Hippocampal formation (tissue), 2 donors: ENCODE measurements at places on chromosomes 3 and 15.

GRCh38 chr3:46090161-46090591 lies 62.9 kb upstream of the XCR1 start:
- DNase-seq = no peak

DNA sequence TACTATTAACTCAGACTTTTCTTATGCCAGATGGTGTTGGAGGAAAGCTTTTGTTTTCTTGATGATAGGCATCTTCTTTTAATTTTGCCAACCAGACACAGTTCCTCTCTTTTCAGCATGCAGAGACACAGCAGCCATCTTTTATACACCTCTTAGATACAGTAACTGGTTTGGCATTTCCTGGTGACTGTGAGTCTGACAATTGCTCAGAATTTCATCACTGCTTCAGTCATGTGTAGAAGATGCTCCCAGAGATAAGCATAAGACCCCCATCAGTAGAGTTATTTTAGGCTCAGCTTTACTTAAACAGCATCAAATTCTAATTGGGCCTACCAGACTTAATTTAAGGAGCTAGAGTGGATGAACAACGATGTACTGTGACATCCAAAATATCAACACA lies 779.0 kb downstream of the SQOR start:
- no peak for DNase-seq

GRCh38 chr3:187970106-187970505 lies 183.9 kb upstream of the LPP start:
- no peak for DNase-seq

GRCh38 chr3:107880702-107881101 lies 210.1 kb downstream of the CD47 start:
- DNase-seq = no peak

DNA sequence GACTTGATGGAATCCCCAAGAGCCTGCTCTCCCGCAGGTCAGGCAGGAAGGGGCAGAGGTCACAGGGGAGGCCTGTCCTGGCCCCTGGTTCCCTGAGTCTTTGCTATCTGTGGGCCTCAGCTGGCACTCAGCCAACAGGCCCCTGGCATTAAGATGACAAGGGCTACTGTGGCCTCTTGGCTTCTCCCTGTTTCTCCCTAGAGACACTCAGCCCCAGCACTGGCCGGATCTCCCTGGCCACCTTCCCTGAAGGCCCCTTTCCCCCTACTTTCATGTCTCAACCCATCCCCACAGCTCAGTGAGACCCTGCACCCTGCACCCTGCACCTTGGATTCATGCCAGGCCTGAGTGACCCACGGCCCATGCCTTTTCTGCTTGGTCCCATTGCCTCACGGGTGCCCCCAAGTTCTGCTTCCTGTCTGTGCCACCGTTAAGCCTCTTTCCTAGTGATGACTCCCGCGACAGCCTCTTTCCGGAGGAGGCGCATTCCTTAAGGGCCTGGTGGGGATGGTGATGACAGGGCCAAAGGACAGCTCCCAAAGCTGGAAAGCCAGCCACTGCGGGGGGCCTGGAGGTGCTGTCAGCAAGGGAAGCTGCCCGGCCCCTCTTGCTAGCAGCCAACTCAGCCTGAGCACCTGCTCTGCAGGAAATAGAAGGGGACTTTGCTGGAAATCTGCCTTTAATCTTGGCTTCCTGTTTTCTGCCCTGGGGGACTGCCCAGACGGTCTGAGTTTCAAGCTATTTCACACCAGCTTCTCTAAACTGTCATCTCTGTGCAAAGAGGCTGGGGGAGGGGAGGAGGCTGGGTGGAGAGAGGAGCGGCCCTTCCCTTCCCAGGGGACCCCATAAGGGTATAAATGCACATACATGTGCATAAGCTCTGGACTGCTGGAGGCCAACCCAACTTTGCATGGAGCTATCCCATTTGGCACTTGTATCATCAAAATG lies 4.8 kb upstream of the CSK start:
- DNase-seq = peak; percentile 35

DNA sequence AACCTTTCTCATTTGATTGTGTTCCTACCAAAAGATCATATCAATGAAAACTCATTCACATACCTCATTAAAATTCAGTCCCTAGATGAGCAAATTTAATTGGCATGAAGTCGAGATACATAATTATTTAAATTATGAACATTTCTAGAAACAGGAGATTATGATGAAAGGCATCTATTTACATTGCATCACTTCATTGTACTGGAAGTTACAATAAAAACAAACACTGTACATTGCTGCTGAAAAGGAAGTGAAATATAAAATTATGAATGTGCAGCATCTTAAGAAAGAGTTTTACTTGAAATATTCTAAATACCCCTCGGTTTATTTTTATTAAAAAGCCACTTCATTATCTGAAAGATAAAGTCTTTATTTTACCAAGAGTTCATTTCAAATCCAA lies 163.4 kb upstream of the ZNF385D start:
- DNase-seq = no peak

DNA sequence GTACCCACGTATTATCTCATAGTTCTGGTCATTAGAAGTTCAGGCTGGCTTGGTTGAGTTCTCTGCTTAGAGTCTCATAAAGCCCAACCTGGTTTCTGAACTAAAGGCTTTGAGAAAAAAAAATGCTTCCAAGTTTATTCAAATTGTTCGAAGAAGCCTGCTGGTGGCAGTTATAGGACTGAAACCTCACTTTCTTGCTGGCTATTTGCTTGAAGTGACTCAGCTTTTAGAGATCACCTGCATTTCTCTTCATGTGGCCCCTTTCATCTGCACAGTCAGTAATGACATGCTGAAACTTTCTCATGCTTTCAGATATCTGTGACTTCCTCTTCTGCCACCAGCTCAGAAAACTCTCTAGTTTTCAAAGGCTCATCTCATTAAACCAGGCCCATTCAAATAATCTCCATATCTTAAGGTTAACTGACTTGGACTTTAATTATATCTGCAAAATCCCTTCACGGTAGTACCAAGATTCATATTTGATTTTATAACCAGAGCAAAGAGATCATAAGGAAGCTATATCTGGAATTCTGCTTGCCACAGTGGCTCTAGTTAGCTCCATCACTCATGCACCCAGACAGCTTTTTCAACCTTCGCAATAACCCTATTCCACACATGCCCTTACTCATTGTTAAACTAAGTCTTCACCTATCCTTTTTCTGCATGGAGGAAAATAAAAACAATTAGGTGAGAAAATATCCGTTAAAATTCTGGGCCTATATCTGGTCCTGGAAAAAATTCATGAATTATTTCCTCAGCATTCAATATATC lies 433.8 kb upstream of the CBLB start:
- DNase-seq = no peak

DNA sequence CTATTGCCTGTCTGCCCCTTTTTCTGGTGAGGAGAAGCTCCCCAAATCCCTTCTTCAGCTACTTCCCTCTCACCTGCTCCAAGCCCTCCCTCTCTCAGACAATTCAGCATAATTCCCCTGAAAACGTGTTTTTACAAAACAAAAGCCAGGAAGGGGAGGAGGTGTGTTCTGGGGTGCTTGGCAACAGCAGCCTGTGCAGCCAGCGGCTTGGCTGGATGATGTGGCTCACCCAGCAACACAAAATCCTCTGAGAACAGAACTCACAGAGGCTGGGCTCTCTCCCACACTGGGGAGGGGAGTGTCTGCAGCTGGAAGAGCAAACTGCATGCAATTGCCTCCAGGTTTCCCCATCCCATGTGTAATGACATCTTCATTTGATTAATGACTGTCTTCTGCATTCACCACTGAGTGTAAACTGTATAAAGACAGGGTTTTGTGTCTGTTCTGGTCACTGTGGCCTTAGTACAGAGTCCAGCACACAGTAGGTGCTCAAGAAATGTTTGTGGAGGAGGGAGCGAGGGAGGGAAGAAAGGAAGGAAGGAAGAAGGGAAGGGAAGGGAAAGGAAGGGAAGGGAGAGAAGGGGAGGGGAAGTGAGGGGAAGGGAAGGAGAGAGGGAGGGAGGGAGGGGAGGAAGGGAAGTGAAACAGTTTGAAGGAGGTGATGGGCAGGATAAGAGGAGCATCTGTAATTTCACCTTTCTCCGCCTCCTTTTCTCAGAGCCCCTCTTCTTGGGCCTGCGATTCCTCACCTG lies 70.1 kb upstream of the GLCE start:
- DNase-seq = no peak

DNA sequence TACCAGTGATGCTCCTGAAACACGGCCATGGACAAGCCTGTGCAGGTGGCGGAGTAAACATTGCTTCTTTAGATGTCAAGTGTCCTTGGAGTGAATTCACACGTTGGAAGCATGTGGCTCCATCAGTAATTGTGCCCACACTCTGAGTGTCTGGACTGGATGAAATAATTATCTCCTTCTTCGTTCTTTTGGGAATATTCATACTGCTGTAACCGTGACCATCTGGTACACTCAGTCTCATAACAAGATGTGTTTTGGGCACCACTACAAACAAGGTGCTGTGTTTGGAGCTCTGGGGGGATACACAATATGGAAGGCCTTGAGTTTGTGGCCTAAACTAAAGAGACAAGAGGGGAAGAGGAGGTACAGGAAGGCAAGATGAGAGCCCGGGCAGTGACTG lies 165.6 kb downstream of the APBA2 start:
- DNase-seq = no peak

DNA sequence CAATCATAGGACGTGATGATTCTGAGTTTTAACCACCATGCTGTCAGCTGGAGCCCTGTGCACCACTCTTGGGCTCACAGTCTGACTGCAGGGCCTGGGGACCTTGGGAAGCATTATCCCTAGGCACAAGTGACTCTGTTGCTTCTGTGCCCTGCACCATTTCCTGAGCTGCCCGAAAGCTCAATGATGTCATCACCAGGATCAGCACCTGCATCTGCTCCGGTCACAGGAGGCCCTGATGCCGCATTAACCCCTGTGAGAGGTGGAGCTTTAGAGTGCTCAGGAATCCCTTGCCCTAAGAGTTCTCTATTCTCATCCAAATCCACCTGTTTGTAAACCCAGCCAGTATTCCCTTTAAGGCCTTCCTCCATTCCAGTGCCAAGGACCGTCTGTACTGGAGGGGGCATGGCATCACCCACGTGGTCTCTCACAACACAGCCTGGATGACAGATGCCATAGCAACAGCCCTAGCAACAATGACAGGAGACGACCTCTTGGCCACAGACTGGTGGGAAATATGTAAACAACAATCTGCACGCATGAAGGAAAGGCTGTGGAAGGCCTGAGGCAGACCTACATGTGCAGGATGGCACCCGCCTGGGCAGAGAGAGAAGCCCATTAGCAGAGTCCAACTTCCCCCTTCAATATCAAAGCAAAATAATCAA lies 37.9 kb downstream of the NTRK3 start:
- DNase-seq = peak; percentile 10

- DNase-seq = no peak
Observed at GRCh38 chr15:88624156-88624970, 3.2 kb downstream of the AEN start.

- no peak for DNase-seq
Observed at GRCh38 chr3:1447452-1447851, 354.6 kb downstream of the CNTN6 start.

DNA sequence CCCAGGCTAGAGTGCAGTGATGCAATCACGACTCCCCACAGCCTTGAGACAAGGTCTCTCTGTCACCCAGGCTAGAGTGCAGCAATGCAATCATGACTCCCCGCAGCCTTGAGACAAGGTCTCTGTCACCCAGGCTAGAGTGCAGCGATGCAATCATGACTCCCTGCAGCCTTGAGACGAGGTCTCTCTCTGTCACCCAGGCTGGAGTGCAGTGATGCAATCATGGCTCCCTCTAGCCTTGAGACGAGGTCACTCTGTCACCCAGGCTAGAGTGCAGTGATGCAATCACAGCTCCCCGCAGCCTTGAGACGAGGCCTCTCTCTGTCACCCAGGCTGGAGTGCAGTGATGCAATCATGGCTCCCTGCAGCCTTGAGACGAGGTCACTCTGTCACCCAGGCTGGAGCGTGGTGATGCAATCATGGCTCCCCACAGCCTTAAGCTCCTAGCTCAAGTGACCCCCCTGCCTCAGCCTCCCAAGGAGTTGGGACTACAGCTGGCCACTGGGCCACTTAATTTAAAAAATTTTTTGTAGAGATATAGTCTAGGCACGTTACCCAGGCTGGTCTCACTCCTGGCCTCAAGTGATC lies 26.1 kb downstream of the TFRC start:
- no peak for DNase-seq

DNA sequence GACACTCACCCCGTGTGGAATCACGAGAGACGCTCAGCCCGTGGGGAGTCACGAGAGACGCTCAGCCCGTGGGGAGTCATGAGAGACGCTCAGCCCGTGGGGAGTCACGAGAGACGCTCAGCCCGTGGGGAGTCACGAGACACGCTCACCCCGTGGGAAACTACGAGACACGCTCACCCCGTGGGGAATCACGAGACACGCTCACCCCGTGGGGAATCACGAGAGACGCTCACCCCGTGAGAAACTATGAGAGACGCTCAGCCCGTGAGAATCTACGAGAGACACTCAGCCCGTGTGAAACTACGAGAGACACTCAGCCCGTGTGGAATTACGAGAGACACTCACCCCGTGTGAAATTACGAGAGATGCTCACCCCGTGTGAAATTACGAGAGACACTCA lies 49.8 kb downstream of the ADAMTS17 start:
- no peak for DNase-seq

- no peak for DNase-seq
Observed at GRCh38 chr3:174495928-174496327, 363.2 kb upstream of the NAALADL2 start.

GRCh38 chr3:160616716-160617115 lies 51.3 kb upstream of the KPNA4 start:
- DNase-seq = no peak

- DNase-seq = no peak
Observed at GRCh38 chr3:140595295-140595694, 82.6 kb upstream of the TRIM42 start.

DNA sequence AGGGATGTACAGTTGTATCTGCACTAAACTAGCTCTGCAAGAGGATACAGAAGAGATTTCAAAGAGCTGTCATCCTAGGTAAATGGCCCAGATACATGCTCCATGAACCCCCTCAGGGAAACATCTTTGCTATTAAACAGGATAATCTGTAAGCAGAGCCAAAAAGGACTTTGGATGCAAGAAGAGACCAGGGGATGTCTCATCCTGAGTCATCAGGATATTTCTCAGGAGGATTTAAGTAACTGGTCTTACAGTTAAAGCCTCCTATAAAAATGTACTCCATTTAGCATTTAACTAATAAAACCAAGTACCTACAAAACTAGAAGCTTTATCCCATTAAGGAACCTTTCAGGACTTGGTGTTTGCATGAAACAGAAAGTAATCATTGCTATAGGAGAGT lies 48.2 kb upstream of the PHLDB2 start:
- DNase-seq = no peak

GRCh38 chr3:54870423-54870822 lies 57.4 kb downstream of the LRTM1 start:
- peak; percentile 18 for DNase-seq

- DNase-seq = no peak
Observed at GRCh38 chr3:56291244-56291680, 177.0 kb downstream of the ERC2 start.

DNA sequence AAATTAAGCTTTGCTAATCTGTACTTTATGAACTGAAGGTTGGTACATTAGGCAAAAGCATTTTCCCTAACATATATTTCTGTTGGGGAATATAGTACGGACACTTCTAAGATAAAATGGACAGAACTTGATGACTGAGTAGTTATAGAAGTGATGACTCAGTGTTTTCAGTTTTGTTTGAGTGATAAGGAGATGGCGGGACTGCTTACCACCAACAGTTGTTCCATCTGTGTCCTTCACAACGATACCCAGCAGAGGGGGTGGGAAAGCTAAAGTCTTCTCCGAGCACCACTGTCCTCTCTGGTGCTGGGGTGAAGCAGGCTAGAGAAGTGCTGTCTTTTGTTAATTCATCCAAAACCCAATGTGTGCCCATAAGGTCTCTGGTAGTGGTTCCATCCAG lies 195.8 kb downstream of the CD47 start:
- DNase-seq = no peak

GRCh38 chr3:184632551-184633236 lies 71.1 kb downstream of the EPHB3 start:
- DNase-seq = no peak
